ENCODE measurements at places on chromosomes 5 and 9.
A peak's percentile ranks its signal among the peaks of the same experiment; 100 is the strongest.

GRCh38 chr5:10291692-10292339, 15.9 kb downstream of the CMBL start:
- DNase-seq: peak; percentile 62

GRCh38 chr9:134625361-134626068, 16.1 kb upstream of the COL5A1 start:
- no peak for DNase-seq

- no peak for DNase-seq
Observed at GRCh38 chr5:88401686-88402085, 133.0 kb upstream of the TMEM161B start.

- DNase-seq: no peak
Observed at GRCh38 chr5:169201597-169201996, 99.3 kb downstream of the SLIT3 start.

GRCh38 chr5:67038817-67039603, 157.6 kb downstream of the CD180 start:
- DNase-seq: no peak

DNA sequence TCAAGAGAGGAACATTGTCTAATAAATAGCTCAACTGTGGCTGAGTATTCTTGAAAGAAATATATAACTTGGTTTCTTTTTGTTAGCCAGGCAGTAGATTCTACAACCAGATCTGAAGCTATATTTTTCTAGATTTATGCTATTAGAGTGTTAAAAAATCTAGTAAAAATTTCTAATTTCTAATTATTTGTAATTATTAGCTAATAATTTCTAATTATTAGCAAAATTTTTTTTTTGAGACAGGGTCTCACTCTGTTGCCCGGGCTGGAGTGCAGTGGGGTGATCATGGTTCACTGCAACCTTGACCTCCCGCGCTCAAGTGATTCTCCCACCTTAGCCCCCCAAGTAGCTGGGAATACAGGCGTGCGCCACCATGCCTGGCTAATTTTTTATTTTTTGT, 2.8 kb downstream of the RAD17 start:
- no peak for DNase-seq

Measured in NCI-H1048 (cell line).